NCI-H2171 treated with DMSO at 0.1 percent for 48 hours (cell line): ENCODE measurements at places on chromosomes 5 and 9.

- DNase-seq: no peak
These were observed 60.0 kb downstream of the ERAP1 start for GRCh38 chr5:96747720-96748119.

DNA sequence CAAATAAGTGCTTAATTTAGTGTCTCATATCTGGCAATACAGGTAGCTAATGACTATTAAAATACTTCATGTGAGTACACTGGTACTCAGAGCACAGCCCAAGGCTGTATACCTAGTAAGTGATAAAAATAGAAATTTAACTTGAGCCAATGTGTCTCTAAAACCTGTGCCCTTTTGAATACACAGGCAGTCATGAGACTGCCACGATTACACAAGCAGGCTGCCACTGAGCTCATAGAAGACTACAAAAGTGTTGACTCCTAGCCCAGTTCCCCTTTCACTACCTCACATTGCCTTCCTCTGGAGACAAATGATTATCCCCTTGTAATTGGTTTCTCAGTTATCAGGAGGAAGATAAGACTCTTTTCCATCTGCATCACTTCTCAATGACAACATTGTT is 66.3 kb upstream of the PAPPA start:
- peak; percentile 78 for DNase-seq

GRCh38 chr5:62306323-62306895 is 403 bp downstream of the KIF2A start:
- DNase-seq: peak; percentile 68

- peak; percentile 46 for DNase-seq
These were observed 13.8 kb downstream of the TSPAN17 start for GRCh38 chr5:176660860-176661641.
